Urinary bladder (tissue), 4 donors: ENCODE measurements at places on chromosomes 7 and 10. TPM values are rescaled to one million over a fixed set of nuclear protein-coding genes. Genes with fewer than 3 reads are reported as not detected.
A peak's percentile ranks its signal among the peaks of the same experiment; 100 is the strongest.

DNA sequence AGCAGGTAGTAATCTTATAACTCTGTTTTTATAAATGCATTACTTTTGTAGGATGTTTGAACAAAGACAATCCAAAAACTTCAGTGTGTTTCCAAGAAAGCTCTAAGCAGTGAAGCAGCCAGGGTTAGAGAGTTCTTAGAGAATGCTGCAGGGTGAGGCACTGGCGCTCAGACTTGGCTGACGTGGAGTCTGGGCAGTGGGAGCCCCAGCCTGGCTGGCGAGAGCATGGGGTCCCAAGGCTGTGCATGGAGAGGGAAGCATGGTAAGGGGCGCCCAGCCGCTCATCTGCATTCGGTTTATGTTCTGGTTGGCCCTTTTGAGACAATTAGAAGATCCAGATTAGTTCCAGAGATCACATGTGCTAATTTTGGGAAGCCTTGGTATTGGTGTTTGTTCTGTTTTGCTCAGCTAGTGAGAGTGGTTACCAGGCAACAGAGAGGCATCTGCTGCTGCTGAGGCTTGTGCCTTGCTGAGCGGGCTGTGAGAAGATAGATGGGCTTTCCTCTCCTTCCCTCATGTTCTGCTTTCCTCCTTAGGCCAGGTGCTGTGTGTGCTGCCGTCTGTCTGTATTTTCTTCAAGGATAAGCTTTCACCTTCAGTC is 10.3 kb downstream of the SUN1 start:
- DNase-seq, result no peak

DNA sequence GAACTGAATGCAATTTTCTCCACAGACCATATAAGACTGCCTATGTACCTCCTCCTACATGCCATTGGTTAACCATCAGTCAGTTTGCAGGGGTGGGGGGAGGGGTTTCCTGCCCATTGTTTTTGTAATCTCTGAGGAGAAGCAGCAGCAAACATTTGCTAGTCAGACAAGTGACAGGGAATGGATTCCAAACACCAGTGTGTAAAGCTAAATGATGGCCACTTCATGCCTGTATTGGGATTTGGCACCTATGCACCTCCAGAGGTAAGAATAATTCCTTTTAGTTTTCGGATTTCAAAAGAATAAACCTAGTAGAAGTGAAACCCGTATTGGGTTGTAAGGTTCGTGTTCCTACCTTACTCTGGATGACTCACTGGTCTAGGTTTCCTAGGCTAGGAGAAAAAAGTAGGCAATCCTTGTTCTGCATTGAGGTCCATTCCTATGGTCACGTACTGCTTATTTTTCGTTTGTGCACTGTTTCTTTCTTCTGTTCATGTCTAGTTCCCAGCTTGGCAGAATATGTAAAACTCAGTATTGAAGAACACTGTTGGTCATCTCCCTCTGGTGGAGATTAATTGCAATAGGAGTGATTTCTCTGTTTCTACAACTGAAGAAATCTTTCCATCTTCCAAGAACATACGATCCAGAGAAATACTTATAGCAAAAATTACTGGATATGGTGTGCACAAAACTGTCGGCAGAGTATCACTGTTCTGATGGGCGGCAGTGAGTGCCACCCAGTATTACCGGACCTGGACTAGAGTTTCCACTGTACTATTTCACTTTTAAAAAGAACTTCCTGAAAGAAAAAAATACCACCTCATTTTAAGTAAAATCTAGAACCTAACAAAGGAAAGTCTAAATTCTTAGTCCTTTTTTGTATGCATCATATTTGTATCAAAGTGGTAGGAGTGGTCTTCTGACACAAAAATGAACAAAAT is at the start of gene AKR1C3:
AKR1C3 (plus strand) TSS at position 150 of the 941 bp plus-strand sequence; CDS start at position 181, 31 bp downstream.
- DNase-seq, result peak; percentile 11

DNA sequence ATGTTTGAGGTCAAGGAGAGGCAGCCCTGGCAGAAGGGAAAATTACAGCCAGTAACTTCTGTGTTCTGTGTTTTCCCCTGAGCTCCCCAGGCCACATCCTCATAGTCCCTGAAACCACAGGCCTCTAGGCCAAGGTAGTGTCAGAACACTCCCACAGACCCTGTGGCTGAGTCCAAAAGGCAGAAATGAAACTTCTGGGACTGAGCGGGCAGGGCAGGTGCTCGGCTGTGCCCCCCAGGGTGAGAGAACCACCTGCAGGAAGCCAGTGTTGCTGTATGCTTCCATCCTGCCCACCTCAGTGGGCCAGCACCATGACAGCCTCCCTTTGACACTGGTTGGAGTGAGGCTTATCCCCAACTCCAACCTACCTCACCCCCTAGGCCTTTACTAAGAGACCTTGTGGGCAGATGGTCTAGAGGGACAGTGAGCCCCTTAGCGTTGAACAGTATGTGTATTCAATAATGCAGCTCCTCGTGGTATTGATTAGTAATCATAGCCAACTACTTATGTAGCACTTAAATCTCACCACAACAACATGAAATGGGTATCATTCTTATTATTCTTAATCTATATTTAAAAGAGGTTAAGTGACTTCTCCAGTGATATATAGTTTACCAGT is 30.3 kb downstream of the PIK3CG start:
- no peak for DNase-seq

- DNase-seq, result no peak
These were observed 148.6 kb downstream of the CYP26A1 start for GRCh38 chr10:93222211-93222754.

- DNase-seq, result peak; percentile 36
These were observed 2.2 kb downstream of the ANXA11 start for GRCh38 chr10:80202934-80203834.

DNA sequence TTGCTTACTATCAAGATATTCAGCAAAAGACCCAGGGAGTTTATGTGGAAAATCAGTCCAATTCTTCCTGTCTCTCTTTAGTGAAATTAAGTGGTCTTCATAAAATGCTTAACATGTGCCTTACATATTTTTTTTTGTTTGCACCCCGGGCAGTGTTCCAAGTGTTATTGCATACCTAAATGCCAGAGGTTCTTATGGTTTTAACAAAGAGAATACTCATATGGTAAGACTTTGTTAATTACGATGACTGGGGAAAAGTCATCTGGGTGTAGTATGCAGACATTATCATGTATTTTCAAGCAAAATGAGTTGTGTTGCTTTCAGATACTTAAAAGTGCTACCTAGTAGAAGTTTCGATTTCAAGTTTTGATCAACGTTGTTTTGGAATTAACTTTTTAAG is 82.6 kb downstream of the PRKG1 start:
- DNase-seq, result no peak

- no peak for DNase-seq
These were observed 87.6 kb downstream of the FAM53B start for GRCh38 chr10:124656541-124656940.

GRCh38 chr7:34991938-34992840 is 45.1 kb downstream of the DPY19L1 start:
- no peak for DNase-seq

GRCh38 chr10:5927306-5927705 is 37.3 kb downstream of the FBH1 start:
- no peak for DNase-seq

GRCh38 chr7:30703756-30704155 is 21.5 kb upstream of the CRHR2 start:
- DNase-seq, result no peak

GRCh38 chr10:88861036-88861435 is 9.4 kb upstream of the ANKRD22 start:
- DNase-seq, result no peak

DNA sequence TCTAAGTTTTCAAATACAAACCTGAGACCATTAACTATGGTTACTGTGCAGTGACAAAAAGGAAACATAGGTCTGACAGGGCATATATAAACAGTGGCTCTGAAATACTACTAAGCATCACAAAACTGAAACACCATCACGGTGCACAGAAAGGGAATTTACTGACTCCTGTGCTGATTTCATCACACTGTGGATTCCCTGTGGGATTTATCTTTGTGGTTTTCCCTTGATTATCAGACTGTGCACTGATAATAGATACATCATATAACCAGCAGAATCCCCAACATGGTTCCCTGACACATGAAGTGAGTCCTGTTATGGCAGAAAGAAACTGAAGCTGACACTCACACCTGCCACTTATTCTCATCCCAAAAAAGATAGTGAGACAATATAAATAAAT is 676.3 kb upstream of the KCND2 start:
- DNase-seq, result no peak

- no peak for DNase-seq
These were observed 31.8 kb downstream of the CHST3 start for GRCh38 chr10:71995887-71996575.

DNA sequence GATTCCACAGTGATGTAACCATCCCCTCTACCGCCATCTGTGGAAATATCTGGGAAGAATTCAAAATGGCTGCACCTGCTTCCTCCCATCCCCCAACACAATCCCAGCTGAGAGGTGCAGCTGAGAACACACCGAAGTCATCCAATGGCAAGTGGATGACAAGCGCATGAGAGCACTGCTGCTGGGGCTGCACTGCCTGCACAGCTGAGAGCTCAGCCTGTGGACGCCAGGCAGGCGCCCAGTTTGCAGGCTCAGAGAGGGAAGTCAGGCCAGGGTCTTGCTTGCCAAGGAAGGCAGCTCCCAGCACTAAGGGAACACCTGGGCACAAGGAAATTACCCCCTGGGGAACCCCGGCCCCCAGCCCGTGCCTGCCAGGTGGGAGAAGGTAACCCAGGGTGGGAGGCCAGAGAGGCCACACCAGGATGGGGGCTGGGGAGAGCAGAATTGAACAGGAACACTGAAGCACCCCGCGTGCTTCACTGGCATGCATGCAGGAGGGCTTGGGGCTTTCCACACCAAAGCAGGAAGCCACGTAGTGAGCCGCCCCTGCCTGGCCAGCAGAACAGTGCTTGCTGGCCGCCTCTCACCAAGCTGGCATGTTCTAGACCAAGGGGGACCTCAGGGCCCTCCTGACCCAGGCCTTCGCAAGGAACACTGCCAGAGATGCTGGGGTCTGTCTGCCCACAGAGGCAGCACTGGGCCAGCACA is 46.2 kb downstream of the FAM53B start:
- DNase-seq, result no peak

DNA sequence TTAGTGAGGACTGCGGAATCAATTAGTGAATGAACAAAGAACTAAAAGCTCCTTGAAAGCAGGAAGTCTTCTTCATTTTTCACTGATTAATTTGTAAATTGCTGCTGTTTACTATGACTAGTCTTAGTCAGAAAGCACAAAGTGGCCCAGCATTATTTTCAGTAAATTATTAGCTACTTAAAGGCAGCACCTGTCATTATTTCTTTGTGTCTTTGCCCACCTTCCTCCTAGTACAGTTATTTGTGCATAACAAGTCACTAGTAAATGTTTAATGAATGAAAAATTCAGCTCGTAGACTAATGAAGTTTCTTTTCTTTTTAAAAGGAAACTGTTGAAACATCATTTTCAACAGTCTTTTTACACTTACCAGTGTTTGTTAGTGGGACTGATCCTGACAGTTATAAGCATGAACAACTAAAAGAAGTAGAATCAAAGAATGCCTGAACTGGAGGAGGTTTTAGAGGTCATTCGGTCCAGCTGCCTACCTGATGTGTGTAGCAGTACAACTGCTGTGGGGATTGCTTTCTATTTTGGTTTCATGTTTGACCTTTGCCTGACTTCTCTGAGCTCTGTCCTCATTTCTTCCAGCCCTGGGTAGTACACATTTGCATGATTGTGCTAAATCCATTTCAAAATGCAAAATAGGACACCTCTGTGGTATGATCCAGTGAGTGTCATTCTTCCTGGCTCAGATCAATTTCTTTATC is 140.0 kb upstream of the PHYHIPL start:
- DNase-seq, result no peak

DNA sequence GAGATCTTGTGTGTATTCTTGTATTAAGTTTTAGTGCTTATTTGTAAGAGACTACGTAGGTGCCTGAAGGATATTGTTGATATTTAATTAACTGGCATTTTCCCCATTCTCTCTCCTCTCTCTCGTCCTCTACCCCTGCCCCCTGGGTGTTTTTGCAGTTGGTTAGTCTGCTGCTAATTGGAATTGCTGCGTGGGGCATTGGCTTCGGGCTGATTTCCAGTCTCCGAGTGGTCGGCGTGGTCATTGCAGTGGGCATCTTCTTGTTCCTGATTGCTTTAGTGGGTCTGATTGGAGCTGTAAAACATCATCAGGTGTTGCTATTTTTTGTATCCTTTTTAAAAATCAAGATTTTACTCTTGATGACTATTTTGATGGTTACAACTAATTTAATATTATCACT is 22.5 kb downstream of the TSPAN13 start:
- no peak for DNase-seq

DNA sequence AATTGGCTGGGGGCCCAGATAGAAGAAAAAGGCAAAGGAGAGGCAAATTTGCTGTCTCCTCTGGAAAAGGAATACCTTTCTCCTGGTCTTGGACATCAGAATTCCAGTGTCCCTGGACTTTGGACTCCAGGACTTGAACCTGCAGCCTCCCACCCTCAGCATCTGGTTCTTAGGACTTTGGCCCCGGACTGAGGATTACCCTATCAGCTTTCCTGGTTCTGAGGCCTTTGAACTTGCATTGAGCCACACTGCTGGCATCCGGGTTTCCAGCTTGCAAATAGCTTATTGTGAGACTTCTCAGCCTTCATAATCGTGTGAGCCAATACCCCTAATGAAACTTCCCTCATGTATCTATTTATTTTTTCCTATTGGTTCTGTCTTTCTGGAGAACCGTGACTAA is 68.3 kb downstream of the DNAH11 start:
- DNase-seq, result no peak

GRCh38 chr7:102895602-102896001 is 17.2 kb upstream of the LRRC17 start:
- no peak for DNase-seq

DNA sequence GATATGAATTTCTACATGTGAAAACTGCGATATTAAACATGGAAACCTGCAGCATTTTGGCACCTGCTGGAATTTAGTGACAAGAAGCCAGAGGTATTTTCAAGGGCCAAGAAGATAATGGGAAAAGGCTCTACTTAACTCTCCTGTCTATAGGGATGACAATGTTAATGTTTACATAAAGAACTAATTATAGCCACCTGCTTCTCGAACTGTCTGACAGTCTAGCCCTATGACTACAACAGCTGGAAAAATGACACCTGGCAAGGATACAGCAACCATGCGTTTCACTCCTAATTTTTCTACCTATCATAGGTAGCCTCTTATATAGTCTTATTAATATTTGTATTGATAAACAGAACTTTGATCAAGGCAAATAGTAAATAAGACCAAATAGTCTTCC is 49.6 kb downstream of the MAGI2 start:
- no peak for DNase-seq

DNA sequence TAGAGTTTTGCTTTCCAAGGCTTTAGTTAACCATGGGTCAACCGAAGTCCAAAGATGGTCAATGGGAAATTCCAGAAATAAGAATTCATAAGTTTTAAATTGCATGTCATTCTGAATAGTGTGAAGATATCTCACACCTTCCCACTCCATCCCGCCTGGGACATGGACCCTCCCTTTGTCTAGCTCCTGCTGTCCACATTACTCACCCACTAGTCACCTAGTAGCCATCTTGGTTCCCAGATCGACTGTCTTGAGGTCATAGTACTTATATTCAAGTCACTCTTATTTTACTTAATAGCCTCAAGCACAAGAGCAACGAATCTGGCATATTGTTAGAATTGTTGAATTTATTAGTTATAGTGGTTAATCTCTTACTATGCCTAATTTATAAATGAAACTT is 366.6 kb downstream of the PRPF18 start:
- DNase-seq, result no peak

USP54 gene
- total RNA-seq, result 26.4 TPM

VGF gene
- not detected for total RNA-seq

PSMC2 gene
- 126 TPM for total RNA-seq

NEURL1 gene
- total RNA-seq, result 5.2 TPM
